ENCODE measurements at places on chromosomes 13 and 19.

DNA sequence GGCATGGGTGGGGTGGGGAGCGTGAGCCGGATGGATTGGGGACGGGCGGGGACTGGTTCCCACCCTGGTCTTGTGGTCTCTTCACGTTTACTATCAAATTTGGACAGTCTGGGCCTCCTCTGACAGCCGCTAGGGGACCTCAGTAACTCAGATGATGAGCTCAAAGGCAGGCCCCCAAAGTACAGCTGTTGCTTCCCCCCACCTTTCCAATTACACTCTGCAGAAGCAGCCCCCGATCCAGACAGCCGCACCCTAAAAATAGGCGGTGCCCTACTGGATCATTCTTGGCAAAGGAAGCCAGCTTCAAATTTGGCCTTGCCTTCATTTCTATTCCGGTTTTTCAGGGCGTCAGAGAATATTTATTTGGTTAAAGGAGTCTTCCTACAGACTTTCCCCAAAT, 1.9 kb upstream of the FOXO1 start:
- DNase-seq: peak; percentile 53

DNA sequence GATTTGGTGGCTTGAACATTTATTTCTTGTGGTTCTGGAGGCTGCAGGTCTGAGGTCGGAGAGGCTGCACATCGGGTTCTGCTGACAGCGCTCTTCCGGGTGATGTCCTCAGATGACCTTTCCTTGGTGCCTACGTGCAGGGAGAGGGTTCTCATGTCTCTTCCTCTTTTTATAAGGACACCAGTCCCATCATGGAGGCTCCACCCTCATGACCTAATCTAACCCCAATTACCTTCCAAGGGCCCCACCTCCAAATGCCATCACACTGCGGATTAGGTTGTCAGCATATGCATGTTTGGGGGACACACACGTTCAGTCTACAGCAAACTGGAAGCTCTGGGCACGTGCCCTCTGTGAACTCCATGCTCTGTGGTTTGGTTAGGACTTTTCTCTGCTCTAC, 338.6 kb downstream of the FGF9 start:
- DNase-seq: no peak

DNA sequence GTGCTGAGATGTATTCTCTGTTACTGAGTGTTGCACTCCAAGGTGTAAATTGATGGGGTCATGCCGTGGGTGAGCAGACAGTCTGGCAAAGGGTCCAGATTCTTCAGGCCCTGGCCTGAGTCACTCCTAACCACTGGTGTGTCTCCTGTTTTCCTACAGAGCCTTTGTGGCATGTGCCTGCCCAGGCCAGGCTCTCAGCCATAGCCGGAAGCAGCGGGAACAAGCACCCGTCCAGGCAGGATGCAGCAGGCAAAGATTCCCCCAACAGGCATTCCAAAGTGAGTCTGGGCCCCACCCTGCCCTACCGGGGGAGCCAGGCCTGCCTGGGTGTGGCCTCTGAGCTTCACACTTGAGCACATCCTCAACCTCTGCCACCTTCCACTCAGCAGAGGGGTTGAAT, 61.9 kb downstream of the DPF1 start:
- DNase-seq: no peak

DNA sequence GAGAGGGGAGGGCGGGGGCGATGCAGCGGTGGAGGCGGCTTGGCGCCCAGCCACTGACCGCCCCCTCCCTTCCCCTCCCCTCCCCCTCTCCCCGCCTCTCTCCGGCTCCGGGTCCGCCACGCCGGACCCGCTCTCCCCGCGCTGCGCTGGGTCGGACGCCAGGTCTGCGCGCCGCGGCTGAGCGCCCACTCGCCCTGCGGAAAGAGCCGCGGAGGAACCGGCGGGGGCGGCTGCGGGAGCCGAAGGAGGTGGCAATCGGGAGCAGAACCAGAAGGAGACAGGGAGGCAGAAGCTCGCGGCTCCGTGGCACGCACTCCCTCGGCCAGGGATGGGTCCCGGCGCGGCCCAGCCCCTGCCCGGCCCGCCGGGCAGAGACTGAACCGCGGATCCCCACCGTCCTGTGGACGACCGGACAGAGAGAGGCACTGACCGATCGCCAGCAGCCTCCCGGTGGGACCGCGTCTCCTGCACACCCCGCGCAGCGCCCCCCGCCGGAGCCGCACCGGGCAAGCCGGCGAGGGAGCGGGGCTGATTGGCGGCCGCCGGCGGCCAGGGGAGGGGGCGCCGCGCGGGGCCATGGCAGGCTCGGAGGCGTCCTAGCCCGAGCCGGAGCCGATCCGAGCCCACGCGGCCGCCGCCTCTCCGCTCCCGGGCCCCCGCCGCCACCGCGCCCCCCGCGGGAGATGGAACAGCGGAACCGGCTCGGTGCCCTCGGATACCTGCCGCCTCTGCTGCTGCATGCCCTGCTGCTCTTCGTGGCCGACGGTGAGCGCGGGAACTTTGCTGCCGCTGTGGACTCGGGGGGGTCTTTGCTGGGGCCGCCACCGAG, at the start of gene VSTM2B:
TSS of gene VSTM2B (plus strand) at position 94 of the 829 bp plus-strand sequence. CDS start at position 684, 590 bp downstream.
- DNase-seq: no peak

- peak; percentile 86 for DNase-seq
Measured at GRCh38 chr19:41934849-41935374, 6.7 kb upstream of the ERFL start.

DNA sequence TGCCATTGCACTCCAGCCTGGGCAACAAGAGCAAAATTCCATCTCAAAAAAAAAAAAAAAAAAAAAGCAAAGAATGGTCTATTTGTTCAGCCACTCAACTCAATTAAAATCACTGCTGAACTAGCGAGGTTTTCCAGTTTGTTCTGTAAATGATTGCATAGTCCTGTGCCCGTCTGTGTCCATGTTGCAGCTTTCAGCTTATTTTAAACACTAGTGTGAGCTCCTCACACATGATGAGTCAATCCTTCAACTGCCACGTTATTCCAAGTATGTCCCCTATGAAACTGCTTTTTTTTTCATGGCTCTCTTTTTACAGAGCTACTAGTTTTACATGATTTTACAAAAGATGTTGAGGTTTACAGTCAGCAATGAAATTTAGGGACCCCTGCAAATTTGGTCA, 12.2 kb downstream of the SUGP2 start:
- DNase-seq: no peak

GRCh38 chr13:20428666-20429644, 96.7 kb downstream of the CRYL1 start:
- DNase-seq: no peak

- DNase-seq: no peak
Measured at GRCh38 chr19:42048992-42049391, 21.0 kb downstream of the GRIK5 start.

DNA sequence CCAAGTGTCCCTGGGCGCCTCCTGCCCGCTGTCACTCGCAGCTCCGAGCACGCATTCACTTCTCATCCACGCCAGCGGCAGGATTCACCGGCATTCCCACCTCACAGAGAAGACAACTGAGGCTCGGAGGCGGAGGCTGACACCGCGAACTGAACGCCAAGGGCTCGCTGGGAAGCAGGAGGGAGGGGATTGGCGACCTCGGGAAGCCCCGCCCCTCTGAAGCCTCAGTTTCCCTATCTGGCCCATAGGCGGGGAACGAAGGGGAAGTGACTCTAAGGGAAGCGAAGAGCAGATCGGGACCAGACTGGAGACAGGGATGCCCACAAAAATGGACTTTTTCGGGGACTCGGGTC, 256 bp downstream of the MICOS13 start:
- DNase-seq: no peak

DNA sequence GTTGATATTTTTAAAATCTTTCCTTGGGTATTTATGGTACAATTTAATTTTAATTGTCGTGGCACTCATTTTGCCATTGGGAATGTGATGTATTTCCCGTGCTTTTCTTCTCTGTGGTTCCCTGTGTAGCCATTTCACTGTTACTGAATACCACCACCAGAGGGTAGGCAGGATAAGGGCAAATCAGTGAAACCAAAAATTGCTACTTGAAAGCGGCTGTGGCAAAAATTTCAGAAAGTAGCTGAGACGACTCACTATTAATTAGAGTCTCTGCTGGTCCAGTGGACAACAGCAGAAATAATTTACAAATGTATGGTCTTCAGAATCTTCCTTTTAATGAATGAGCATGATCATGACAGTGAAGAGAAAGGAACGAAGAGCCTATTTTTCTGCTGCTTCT, 34.4 kb upstream of the MIR17HG start:
- DNase-seq: peak; percentile 26

DNA sequence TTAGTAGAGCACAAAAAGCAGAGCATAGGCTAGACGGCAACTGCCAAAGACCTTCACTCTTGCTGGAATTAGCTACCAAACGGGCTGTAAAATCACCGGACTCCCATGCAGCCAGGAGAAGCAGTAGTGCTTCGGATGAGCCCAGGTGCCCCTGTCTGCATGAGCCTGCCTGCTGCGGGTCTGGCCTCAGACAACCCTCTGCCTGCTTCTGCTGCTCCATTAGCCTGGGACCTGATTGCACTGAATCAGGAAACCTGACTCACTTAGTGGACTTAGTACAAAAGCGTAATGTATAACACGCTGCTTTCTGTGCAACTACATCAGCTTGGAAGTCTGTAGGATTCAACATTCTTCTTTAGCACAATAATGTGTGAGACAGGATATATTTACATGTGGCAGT, 170.0 kb downstream of the LMO7 start:
- DNase-seq: no peak

DNA sequence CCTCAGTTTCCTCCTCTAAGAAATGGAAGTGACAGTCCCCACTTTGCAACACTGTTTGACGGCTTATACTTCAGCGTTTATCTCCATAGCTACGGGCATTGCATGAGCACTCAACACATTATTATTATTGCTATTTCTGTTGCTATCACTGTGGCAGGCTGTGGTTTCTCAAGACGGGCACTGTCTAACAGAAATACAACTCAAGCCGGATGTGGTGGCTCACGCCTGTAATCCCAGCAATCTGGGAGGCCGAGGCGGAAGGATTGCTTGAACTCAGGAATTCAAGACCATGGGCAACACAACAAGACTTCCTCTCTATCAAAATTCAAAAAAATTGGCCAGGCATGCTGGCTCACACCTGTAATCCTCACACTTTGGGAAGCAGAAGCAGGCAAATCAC, 4.9 kb upstream of the ZSWIM4 start:
- DNase-seq: no peak

- DNase-seq: no peak
Measured at GRCh38 chr19:18634612-18635297, 2.1 kb upstream of the KLHL26 start.

DNA sequence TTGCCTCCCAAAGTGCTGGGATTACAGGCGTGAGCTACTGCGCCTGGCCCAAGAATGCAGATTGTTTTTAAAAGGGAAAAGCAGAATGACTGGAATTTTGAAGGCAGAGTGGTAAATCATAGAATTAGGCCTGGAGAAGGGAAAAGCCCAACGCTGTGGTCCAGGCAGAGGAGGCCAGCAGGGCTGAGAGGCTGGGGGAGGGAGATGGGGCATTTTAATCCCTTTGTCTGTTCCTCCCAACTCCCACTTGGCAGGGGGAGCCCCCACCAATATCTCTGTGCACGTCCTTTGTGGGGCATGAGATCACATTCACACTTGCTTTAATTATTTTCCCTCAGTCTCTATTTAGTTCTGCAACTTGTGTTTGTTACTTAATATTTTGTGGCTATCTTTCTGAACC, 54.4 kb upstream of the RANBP3 start:
- DNase-seq: no peak

DNA sequence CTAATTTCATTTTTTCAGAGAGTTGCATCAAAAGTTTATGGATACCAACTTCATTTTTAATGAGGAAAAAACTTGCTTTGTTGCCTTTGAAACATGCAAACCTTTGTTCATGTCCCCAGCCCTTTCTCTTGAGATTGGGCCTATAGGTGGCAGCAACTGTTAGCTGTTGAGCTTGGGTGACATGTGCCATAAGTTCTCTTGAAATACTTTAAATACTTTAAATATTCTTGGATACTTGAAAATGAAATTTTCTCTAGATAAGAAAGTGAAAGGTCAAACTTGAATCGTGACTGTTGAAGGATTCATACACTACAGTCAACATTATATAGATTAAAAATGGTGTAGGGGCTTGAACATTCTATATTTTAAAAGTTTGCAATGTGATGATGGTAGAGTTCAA, 294.9 kb downstream of the NDFIP2 start:
- no peak for DNase-seq

- no peak for DNase-seq
Measured at GRCh38 chr13:79128158-79128557, 277.9 kb downstream of the RBM26 start.

DNA sequence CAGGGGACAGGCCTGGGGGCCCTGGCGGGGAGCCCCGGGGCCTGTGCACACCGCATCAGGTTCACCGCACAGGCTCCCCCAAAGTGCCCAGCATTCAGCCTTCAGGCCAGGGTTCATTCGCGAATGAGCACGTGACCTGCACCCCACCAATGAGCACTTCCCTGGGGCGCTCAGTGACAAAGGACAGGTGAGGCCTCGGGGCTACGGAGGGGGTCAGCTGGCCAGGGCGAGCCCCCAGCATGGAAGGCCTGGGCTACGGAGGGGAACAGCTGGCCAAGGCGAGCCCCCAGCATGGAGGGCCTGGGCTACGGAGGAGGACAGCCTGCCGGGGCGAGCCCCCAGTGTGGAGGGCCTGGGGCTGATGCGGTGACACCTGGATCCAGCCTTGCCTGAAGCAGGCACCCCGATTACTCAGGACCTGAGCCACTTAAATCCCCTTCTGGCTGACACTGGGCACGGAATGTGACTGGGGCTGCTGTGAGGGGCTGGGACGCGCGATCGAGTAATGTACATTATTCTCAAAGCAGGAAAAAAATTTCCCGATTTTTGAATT, 23.1 kb downstream of the TCF3 start:
- no peak for DNase-seq

- DNase-seq: no peak
Measured at GRCh38 chr13:21625366-21625765, 21.4 kb upstream of the MICU2 start.

DNA sequence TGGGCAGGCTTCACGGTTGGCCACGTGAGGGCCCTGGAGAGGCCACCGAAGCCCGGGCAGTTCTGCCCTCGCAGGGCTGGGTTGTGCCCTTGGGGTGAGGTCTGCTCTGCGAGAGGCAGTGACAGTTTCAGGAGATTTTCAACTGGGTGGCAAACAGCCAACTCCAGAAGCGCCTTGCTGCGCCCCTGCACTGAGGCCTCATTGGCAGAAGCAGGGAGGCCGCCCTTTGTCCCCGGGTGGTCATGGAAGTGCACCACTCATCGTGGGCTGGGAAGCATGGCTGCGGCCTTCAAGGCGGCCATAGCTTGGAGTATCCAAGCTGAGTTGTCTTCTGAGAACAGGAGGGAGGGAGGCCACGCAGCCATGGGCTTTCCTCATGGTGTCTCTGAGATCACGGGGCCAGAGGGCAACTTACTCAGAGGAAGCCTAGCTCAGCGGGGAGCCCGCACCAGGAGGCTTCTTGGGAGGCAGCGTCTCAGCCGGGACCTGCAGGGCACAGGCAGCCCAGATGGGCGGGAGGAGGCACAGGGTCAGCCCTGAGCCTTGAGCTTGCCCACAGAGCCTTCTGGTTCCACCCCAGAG, 14.8 kb downstream of the PLEKHJ1 start:
- DNase-seq: no peak

GRCh38 chr19:57708641-57709361, at the start of gene ZNF154:
TSS of gene ZNF154 (minus strand) at chr19:57709204. CDS start at chr19:57708971, 233 bp downstream.
- peak; percentile 44 for DNase-seq
